MCF 10A (cell line): ENCODE measurements at places on chromosomes 5 and 9. TPM values are rescaled to one million over a fixed set of nuclear protein-coding genes. Genes with fewer than 3 reads are reported as not detected.

DNA sequence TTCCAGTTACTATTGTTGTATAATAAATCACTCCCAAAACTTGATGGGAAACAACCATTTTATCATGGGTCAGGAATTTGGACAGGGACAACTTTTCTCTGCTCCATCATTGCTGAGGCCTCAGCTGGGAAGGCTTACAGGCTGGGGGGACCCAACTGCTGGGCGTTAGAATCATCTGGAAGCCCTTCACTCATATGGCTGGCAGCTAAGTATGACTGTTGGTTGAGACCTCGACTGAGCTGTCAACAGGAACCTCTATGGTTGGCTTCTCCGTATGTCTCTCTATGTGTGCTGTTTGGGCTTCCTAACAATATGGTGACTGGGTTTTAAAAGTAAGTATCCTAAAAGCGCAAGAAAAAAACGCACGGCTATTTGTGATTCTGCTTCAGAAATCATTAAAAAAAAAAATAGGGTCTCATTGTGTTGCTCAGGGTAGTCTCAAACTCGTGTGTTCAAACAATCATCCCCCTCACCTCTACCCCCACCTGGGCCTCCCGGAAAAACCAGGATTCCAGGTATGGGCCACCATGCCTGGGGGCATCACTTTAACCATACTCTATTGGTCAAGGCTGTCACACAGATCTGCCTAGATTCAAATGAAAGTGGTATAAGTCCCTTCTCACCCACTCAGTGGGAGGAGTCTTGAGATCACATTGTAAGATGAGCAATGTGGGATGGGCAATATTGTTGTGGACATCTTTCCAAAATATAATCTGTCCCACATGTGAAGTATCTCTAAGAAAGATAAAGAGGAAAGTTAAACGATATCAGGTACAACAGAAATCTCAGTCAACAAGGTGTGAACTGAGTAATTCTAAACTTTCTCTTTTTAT is 15.2 kb downstream of the FNBP1 start:
- no peak for DNase-seq

GRCh38 chr5:15513431-15513830 is 13.5 kb downstream of the FBXL7 start:
- DNase-seq = no peak

DNA sequence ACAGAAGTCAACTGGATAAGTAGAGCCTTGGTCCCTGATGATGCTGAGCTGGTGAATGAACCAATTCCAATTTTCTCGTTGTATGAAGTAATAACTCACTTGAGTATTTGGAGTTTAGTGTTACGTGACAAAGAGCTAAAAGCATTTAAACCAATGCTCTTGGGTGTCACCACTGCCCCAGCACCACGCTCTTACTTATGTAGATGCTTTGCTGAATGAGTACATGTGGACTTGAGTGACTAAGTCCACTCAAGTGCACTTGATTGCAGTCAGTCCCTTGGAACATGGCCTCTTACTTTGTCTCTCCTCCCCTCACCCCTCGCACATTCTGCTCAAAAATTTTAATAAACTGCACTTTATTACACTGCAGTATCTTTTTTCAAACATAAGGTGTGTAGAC is 184.0 kb downstream of the MAN2A1 start:
- DNase-seq = no peak

- no peak for DNase-seq
Measured at GRCh38 chr5:80701597-80701996, 46.8 kb upstream of the DHFR start.

DNA sequence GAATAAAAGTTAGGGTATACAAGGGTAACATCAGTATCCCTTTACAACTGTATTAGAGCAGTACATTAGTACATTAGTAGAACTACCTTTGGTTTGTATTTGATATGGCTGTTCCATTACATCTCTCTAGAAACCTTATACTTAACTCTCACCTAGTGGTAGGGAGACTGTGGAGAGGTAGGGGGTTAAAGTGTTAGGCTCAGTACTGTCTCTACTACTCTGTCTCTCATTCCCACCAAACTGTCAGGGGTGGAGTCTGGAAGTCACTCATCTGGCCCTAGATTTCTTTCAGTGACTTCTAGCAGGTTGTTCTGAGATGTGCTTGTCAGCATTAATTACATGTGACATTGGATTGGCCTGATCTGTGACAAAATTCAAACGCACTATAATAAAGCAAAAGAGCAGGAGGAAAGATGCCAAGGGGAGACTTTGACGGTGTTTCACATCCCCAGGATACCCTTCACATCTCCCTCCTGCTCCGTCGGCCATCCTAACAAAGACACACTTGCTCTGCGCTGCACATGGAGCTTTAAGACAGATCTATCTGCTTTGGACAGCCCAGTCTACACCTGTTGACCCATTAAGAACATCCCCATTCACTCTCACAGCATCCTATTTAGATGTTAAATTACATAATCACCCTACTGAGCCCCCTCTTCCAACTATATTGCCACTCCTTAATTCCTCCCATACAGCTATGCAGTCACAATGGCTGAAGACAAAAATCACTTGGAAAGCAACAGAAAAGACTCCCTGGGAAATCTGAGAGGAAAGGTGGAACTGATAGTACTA is 1043.0 kb upstream of the DMAC1 start:
- no peak for DNase-seq

DNA sequence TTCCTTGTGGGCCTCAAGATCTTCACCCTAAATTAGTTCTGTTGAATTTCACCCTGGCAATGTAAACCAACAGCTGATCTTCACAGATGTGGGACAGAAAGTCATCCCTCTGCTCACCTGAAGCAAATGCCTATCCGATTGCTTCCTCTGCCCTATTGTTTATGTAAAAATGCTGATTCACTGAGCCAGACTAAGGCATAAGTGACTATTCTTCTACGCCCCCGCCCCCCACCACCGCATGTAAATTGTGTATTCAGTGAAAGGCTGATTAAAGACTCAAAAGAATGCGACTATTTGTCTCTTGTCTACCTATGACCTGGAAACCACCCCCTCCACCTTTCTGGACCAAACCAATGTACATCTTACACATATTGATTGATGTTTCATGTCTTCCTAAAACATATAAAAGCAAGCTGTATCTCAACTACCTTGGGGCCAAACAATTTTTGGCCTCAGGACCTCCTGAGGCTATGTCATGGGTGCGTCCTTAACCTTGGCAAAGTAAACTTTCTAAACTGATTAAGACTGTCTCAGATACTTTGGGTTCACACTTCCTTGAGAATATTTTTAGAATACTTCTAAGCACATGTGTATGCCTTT is 129.7 kb upstream of the BOD1 start:
- peak; percentile 56 for DNase-seq

- DNase-seq = no peak
Measured at GRCh38 chr5:149344151-149344550, 1.1 kb upstream of the GRPEL2 start.

The SLC6A18 gene
- not detected in 2 replicates for total RNA-seq

The PCDHGC3 gene
- 17.3 and 31.7 TPM in 2 replicates for total RNA-seq

The PDZD2 gene
- total RNA-seq = 22.6 and 23.0 TPM in 2 replicates
